NCI-H187 treated with DMSO at 0.1 percent for 48 hours (cell line): ENCODE measurements at places on chromosomes 1 and 21.

DNA sequence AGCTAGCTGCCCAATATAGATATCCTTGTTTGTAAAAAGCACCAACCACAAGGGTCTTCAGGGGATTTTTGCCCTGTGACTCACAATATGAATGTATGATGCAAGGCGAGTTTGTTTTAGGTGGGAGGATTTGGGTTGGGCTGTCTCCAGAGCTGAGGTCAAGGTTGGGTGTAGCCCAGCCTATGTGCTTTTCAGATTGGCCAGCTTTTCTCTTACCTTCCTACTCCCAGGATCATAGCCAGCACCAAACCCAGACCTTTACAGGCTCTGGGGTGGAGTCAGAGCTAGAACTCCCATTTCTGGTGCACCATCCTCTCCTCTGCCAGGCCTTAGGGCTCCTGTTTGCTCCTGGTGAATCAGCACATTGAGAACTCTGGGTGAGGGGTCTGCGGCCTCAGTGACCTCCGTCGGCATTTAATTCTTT is 55.6 kb upstream of the GCLM start:
- DNase-seq: no peak

GRCh38 chr1:26084091-26084561 is 16.7 kb upstream of the TRIM63 start:
- DNase-seq: no peak

- no peak for DNase-seq
Measured at GRCh38 chr1:88610687-88611086, 73.4 kb upstream of the PKN2 start.

DNA sequence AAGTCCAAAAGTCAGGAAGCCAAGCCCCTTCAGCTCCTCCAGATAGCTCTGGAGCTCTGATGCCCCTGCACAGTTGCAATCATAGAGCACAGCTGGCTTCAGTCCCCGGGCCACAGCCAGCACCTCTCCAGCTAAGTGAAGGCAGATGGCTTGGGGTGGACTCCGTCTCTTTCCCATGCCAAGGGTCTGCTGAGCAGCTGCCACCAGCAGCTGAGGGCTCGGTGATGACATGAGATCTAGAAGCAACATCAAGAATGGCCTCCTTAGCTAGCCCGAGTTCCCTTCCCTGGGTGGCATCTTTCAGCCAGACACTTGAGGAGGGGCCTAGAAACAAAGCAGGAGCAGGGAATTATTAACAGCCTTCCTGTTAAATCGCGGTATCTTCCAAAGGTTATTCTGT is 973 bp downstream of the C1orf74 start:
- no peak for DNase-seq

- DNase-seq: peak; percentile 52
Measured at GRCh38 chr1:20095564-20096434, 23.5 kb downstream of the PLA2G2D start.

GRCh38 chr1:171898941-171899340 is 57.6 kb downstream of the DNM3 start:
- no peak for DNase-seq

DNA sequence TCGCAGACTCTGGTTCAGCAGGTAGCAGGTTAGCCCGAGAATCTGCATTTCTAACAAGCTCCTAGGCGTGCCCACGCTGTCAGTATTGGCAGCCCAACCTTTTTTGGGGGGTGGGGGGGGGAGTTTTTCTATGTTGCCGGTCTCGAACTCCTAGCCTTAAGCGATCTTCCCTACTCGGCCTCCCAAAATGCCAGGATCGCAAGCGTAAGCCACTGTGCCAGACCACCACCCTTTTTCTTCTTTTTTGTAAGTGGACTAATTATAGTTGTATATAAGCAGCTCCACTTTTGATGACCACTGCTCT is 480 bp upstream of the MIS18A start:
- no peak for DNase-seq

DNA sequence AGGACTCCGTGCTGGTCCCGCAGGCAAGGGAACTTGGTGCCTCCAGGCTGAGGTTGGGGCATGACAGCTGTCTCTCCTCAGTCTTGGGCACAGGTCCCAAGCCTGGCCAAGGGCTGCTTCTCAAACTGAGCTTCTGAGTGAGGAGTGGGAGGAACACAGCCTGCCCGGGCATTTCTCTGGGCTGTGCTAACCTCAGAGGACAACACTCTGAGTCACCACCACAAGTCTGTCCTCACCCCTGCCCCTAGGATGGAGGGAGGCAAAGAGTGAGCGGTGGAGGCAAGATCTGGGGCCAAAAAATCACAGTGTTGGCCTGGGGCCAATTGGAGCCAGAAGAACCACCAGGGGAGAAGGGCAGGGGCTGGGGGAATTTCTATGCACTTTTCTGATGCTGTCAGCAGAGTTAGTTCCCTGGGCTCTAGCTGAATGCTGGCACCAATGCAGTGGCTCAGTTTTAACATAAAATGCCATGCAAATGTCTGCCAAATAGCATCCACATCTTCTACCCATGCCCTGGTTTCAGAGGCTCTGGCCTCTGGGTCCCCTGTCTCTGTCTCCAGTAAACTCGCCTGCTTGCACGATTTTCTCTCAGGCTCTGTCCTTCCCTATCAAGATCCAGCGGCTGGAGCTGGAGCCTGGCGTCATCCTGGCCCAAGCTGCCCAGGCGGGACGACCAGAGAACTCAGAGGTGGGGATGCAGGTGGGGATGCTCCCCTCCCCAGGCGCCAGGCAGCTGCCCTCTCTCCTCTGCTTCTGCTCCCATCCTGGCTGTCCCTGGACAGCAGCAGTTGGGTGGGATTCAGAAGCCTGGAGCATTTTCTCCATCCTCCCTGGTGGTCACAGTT is 11.0 kb upstream of the CDK18 start:
- no peak for DNase-seq

DNA sequence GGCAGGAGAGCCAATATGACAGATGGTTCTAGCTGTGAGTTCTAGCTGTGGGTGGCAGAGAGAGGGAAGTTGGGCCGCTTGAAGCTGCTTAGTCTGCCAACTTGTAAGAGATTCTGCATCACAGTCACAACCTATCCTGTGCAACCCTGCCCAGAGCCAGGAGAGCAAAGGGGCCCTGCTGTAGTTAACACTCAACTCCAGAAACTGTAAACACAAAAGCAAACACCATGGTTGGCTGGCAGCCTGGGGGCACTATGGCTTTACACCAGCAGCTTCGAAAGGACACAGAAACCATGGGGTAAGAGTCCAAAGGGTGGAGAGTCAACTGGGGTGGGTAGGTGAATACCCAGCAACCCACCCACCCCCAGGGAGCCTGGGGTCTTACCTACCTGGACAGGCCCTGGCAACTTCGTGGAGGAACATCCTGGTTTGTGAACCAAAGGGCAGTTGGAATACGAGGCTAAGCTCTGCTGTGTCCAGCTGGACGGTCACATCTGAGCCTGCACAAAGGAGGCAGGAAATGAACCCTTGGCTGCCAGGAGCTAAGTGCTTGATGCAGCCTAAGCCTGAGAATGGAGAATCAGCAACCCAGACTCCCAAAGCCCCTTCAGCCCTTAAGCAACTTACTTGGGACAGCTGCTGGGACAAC is 6.4 kb downstream of the INPP5B start:
- no peak for DNase-seq

DNA sequence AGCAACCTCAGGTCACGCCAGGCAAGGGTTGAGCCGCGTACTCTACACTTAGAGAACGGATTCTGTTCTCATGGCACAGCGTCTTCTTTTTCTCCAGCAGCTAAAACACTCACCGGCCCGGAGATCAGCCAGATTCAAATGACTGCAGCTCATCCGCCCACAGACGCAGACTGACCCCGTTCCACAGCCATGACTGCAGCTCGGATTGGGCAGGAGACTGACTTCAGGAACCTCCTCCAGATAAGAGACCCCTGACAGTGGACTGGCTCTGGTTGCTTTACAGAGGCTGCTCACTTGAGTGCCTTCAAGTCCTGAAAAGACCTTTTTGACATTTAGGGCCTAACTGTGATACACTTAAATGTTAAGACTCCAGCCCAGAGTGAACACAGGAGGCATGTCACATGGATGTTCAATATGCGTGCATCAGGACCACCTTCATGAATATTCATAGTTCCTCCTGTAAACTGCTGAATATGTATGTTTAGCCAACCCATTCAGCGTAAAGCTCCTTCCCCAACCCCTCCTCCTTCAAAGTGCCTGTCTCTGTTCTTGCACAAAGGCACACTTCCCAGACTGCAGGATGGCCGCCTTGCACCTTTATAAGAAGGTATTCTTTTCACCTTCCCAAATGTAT is 42.6 kb downstream of the BACE2 start:
- no peak for DNase-seq

DNA sequence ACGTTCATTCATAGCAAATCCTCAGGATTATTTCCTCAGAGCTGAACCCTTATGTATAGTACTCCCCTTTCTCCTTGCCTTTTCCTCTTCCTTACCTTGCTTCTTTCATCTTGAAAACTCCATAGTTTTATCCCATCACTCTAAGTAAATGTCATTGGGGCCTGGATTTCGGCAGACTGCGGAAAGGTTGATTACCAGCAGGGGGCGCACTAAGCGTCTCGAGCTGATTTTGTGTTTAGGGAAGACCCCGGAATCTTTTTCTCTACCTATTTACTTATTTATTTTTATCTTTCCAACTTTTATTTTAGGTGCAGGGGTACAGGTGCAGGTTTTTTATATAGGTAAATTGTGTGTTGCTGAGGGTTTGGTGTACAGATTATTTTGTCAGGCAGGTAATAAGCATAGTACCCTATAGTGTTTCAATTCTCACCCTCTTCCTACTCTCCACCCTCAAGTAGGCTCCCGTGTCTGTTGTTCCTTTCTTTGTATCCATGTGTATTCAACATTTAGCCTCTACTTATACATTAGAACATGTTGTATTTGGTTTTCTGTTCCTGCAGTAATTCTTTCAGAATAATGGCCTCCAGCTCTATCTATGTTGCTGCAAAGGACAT is 11.4 kb upstream of the MTARC1 start:
- no peak for DNase-seq

DNA sequence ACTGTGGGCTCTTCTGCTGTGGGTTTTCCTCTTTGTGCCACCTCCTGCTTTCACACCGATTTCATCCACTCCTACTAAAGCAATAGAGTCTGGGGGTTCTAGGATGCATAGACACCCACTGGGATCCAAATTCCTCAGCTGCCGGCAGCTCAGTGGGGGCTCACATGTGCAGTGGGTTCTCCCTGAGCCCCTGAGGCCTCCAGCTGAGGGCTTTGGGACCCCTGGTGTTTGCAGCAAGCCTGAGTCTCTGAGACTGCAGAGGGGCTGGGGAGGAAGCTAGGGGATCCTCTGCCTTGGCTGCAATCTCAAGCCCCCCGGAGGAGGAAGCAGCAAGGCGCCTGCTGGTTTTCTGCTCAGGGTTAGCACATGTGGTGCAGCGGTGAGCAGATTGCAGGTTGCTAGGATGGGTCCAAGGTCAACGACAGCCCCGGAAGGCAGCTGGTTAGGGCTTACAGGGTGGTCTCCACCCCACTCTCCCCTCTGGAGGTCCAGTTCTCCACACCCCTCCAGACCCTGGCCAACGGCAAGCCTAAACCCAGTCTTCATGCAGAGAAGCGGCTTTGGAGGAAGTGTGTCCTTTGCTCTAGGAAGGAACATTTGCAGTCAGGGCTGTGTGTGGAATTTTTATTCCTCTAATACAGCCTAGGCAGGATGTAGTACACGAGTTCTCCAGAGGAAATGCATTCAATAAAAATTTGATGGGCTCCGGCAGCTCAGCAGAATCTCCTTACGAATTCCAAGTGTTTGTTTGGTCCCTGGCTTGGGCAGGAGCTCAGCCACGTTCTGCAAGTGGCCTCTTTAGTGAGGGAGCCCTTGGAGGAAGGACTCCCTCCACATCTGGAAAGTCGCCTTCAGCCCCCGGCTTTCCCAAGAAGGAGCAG is 269.1 kb upstream of the VAMP3 start:
- DNase-seq: no peak

GRCh38 chr1:109705411-109705810 is 6.6 kb upstream of the GSTM5 start:
- no peak for DNase-seq

DNA sequence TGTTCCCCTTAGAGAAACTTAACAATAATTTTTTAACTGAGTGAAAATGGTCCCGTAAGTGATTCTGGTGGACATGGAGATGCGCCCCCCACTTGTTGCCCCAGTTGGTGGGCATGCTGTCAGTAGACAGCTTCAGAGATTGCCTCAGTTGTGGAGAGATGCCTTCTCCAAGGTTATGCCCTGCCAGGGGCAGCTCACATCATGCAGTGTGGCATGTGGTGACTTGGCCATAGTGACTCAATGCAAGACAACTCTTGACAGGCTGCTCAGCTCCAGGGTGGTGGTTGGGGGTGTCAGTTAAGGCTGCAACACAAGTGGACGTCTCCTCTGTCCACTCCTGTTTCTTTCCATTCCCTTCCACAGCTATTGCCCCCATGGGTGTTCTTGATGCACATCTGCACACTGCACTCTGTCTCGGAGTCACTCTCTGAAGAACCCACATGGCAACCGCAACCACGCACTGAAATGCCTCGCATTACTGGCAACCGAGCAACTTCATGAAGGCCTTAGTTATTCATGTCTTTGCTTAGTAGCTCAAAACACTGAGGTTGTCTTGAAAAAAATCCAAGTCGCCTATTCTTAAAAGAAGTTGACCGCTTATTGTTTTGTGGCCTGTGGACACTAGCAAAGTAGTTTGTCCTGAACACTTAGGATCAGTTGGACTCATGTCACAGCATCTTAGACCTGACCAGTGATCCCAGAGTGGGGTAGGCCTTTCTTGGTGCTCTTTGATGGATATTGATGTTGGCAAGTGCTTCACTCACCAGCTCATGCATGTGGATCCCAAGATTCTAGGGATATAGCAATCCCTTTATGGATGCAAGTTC is 54.8 kb upstream of the USP1 start:
- no peak for DNase-seq

GRCh38 chr1:40595623-40596022 is 64.2 kb downstream of the ZNF684 start:
- DNase-seq: no peak

DNA sequence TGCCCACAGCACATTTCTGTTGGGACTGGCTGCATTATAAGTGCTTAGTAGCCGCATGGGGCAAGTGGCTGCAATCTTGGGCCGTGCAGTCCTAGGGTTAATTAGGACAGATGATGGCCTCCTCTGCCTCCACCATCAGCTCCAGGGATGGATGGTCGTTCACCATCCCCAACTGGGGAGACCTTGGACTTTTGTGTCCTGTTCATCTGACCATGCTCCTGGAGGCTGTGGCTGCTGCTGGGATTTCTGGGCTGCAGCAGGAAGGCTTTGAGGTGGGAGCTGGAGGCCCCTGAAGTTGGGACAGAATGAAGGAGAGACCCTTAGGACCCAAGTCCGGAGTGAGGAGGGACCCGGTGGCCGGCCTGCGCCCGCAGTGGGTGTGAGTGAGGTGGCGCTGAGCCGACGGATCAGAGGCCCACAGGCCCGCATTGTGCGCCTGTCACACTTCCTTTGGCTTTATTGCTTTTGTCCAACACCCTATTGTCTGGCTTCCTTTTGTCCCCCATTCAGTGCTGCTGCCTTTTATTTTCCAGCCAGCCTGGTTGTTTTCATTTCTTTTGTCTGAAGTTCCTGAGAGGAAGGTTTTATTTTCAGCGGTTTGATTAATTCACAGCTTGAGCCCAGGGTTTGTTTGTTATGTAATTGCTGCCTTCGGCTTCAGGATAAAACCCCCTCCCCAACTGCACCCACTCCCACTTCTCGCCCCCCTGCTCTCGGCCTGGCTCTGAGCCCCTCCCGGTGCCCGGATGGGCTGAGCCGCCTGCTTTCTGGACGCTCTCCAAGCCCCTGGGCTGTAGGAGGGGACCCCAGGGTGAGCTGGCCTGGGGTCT is 35.6 kb downstream of the SOX13 start:
- no peak for DNase-seq
